ENCODE measurements at places on chromosomes 6 and 20. TPM values are rescaled to one million over a fixed set of nuclear protein-coding genes. Genes with fewer than 3 reads are reported as not detected.

Gene GJA1
- polyA plus RNA-seq, result 3.0 TPM

Gene SLC35F1
- 0.66 TPM for polyA plus RNA-seq

Gene LY6G6C
- polyA plus RNA-seq, result 1.2 TPM

GRCh38 chr6:7258231-7258763 is 54.7 kb downstream of the SSR1 start:
- no peak overlapping the region for H3K27ac ChIP-seq
- H3K36me3 ChIP-seq, result no peaks in the 10 kb centered on the region
- H3K27me3 ChIP-seq, result no peaks in the 10 kb centered on the region
- no peaks in the 10 kb centered on the region for H3K4me1 ChIP-seq
- H3K4me3 ChIP-seq, result no peak overlapping the region
- DNase-seq, result peak; percentile 59

DNA sequence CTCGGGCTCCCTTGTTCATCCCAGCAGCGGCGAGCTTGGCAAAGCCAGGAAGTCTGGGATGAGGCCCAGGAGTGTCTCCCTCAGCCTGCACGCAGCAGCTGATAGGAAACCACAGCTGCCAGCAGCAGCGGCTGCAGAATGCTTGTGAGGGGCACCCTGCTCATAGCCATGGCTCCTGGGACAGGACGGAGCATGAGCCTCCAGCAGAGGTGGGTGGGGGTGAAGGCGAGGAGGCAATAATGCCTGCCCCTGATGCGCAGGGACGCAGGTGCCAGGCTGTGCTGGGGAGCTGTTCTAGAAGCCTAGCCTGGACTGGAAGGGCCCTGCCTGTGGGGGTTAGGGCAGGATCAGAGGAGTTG is 157.9 kb downstream of the CD83 start:
- no peaks in the 10 kb centered on the region for H3K27me3 ChIP-seq
- H3K27ac ChIP-seq, result no peak overlapping the region
- H3K36me3 ChIP-seq, result no peaks in the 10 kb centered on the region
- no peak overlapping the region for H3K4me3 ChIP-seq
- H3K4me1 ChIP-seq, result peaks cover 17% of the 10 kb centered on the region

GRCh38 chr6:129617986-129618385 is 92.0 kb downstream of the ARHGAP18 start:
- H3K4me3 ChIP-seq, result no peak overlapping the region
- H3K27ac ChIP-seq, result no peak overlapping the region
- H3K36me3 ChIP-seq, result no peaks in the 10 kb centered on the region
- H3K27me3 ChIP-seq, result no peaks in the 10 kb centered on the region
- DNase-seq, result no peak
- no peaks in the 10 kb centered on the region for H3K4me1 ChIP-seq

- H3K4me1 ChIP-seq, result no peaks in the 10 kb centered on the region
- H3K27ac ChIP-seq, result no peak overlapping the region
- H3K27me3 ChIP-seq, result no peaks in the 10 kb centered on the region
- no peaks in the 10 kb centered on the region for H3K36me3 ChIP-seq
- H3K4me3 ChIP-seq, result no peak overlapping the region
- DNase-seq, result no peak
Measured at GRCh38 chr6:71822625-71823024, 63.7 kb upstream of the RIMS1 start.
